ENCODE measurements at places on chromosomes 12 and 14. TPM values are rescaled to one million over a fixed set of nuclear protein-coding genes. Genes with fewer than 3 reads are reported as not detected.

AGAP2 gene
- polyA plus RNA-seq: 0.13 TPM

FAM186B gene
- 0.13 TPM for polyA plus RNA-seq

DNA sequence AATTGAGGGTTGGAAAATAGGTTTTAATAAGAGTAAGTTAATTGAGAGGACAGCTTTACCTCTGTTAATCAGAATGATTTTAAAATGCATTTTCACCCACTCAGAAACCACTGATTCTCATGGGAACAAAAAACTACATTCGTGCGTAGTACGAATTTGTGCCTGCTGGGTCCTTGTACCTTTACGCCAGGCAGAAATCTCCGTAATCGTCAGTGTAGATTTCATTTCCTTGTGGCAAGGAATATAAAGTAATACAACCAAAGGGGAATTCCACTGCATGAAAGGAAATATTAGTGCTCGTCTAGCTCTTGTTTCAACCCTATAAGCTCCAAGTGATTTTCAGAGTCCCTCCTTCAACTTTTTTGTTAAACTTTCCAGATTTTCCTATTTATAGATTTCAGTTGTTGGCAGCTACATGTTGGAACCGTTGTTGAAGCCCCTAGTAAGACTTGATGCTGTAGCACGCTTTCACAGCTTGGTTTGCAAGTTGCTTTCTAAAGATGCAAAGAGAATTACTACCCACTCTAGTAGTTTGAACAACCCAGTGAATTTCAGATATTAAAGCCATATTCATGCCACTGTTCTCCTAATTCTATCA, 90.6 kb downstream of the ETV6 start:
- no peak for DNase-seq

DNA sequence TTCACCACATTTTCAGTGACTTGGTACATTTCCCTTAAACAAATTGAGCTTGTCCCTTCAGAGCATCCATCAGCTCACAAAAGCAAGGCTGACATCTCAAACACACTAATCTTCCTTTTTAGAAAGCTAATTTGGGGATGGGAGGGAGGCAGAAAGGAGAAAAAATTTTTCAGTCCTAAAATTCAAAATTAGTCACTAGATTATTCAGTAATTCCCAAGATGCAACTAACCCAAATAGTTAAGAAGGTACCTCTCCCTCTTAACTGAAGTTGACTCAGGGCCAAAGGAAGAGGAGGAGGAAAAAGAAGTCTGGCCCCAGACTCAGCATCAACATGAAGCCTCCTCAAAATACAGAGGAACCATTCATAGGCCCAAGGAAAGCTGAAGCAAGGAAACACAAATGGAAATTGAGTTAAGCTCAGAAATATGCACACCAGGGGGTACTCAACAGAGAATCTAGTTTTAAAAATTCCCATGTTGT, 21.7 kb downstream of the CBX5 start:
- DNase-seq: no peak

DNA sequence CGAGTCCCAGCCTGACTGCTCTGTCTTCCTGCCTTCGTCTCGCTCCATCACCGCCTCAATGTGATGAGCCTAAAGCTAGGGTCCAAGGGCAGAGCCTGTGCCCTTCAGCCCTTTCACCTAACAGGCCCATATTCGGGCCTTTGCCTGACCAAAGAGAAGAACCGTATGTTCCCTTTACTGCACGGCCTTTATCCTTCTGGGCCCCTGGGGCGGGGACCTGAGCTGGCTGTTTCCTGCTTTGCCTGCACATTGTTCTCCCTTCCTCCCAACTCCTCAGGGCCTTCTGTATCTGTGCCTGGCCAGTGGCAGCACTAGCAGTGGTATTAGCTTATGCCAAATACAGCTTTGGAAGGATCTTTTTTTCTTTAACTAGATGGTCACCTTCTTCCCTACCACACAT, 8.5 kb upstream of the MYL6B start:
- no peak for DNase-seq

- DNase-seq: no peak
These were observed 1.4 kb upstream of the DIO3 start for GRCh38 chr14:101559624-101560533.

DNA sequence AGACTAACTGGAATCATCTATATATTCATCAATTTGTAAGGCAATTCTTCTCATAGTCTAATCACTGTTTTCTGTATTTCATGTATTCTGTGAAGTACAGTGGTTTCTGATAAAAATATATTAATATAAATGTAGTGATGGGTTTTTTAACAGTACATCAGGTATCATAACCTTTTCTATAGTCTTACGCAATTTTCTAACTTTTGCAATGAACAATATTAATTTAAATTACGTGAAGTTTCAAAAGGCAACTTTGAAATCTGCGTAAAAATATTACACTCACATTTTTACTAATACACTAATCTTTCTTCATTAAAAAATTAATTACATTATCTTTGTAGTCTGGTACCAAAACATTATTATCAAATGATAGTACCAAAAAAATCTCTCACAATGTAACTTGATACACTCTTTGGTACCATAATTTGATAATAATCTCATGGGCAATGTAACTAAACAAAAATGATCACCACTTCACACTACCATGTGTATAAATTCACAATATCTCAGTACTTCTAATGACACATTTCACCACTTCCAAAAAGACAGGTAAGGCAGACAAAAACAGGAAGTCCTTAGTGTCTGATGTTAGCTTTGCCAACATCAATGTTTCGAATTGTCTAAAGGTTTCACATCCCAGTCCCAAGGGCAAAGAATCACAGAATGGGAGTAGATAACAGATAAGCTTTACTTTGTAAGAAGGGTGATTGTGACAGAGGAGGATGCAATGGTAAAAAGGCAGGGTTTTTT, 8.7 kb downstream of the DNAI7 start:
- no peak for DNase-seq

DNA sequence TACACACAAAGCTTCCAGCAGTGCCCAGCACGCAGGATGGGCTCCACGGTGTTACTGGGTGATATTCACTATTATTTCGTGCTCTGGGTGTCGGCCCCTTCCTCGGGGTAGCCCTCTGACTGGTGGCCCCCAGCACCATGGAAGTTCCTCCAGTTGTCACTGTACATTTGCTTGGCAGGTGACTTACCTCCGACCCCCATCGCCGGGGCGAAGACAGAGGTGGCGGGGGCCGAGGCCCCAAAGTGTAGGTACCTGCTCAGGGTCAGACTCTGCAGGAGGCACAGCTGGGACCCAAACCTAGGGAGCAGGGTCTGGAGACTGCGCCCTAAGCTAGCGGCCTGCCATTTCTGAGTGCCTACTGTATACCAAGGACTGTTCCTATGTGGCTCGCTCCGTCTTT, 98.9 kb downstream of the RFLNA start:
- DNase-seq: no peak

- DNase-seq: no peak
These were observed 69.8 kb downstream of the HMGA2 start for GRCh38 chr12:65894088-65894487.

GRCh38 chr12:111067498-111067897, 147.1 kb upstream of the MYL2 start:
- no peak for DNase-seq
